Stimulated activated CD8-positive, alpha-beta memory T cell treated with anti-CD3 and anti-CD28 coated beads, Interleukin-7, amount 100 ng/mL, for 1 hour (primary cell): ENCODE measurements at places on chromosomes 2 and 18.

DNA sequence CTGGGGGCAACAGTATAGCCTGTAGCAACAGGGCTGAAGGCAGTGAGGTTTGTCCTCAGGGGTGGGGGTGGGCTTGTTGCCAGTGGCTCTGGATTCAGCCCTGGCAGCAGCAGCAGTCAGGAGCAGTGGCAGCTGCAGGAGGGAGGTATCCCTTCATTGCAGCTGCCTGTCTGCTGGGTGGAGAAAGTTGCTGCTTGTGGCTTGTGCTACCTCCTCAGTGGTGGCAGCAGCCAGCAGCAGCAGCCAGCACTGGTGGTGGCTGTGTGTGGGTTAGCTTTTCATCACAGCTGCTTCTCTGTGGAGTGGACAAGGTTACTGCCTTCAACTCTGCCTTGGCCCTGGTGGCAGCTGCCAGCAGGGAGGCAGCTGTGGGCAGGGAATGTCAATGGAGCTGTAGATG, 94.9 kb downstream of the ARL6IP6 start:
- DNase-seq: no peak

- DNase-seq: no peak
Observed at GRCh38 chr2:228066126-228066798, 115.2 kb downstream of the SPHKAP start.

DNA sequence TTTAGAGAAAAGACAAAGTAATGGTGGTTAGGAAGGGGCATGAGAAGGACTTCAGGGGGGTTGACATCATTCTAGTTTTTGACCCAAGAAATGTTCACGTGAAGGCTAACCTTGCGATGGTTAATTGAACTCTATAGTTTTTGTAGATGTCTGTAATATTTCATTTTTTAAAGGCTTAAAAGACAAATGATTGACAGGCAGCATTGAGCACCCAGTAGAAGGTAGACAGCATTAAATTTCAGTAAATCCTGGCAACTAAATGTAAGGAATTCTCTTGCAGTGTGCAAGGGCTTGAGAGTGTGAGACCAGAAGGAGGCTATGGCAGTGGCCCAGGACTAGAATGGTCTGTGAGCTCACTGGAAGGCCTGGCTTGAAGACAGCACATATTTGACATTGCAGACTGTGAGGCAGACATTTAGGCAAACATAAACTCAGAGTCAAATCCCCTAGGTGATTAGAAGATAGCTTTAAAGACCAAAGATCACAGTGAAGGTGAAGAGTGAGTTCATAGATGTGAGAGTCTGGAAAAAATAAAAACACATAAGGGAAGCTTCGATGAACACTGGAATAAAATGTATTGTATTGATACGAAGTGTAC, 100.1 kb upstream of the MAP4K4 start:
- no peak for DNase-seq

DNA sequence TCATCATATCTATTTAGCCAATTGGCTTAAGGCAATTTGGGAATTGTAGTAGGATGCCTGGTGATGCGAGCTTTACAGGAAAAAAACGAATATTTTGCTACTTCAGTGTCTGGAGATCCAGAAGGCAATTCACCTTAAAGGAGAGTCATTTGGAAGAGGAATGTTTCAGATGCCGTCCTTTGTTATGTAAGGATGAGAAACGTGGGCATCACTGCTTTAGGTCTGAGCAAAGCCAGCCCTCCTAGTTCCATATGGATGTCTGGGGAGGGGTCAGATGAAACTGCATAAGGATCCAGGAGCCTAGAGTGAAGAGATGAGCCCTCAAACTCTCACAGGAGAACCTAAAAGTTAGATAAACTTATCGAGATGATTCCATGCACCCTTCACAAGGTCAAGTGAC, 30.9 kb upstream of the DOCK10 start:
- no peak for DNase-seq

DNA sequence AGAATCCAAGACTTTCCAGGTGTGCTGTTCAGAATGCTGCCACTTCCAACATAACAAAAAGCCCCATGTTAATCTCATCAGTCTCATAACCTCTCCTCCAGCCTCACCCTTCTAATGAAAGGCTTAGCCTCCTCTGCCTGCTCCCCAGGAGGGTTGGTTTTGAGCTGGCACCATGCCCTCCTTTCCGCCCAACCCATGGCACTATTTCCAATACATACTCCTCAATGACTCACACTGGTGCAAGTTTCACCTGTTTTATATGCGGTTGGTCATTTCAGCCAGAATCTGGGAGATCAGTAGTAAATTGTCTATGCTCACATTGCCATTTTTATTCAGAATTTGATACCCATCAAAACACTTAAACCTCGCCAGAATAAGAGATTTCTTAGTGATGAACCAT, 157.6 kb upstream of the NRP2 start:
- no peak for DNase-seq

- no peak for DNase-seq
Observed at GRCh38 chr18:22346953-22347605, 70.6 kb downstream of the CTAGE1 start.

GRCh38 chr18:79523736-79524180, 128.0 kb downstream of the NFATC1 start:
- peak; percentile 50 for DNase-seq

DNA sequence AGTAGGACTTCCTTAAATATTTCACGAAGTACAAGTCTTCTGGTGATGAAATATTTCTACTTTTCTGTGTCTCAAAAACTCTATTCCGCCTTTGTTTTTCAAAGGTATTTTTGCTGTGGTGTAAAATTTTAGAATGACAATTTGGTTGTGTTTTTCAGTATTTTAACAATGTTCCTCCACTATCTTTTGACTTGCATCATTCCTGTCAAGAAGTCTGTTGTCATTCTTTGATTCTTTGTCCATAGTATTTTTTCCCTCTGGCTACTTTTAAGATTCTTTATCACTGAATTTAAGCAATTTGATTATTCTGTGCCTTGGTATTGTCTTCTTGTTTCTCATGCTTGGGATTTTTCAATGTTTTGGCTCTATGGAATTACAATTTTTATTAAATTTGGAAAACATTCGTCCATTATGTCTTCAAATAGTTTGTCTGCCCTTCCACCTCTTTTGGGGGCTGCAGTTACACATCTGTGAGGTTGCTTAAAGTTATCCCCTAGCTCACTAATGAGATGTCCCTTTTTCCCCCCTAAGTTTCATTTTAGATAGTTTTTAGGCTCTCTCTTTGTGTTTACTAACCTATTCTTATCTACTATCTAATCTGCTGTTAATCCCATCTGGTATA, 76.0 kb downstream of the CAB39 start:
- no peak for DNase-seq

DNA sequence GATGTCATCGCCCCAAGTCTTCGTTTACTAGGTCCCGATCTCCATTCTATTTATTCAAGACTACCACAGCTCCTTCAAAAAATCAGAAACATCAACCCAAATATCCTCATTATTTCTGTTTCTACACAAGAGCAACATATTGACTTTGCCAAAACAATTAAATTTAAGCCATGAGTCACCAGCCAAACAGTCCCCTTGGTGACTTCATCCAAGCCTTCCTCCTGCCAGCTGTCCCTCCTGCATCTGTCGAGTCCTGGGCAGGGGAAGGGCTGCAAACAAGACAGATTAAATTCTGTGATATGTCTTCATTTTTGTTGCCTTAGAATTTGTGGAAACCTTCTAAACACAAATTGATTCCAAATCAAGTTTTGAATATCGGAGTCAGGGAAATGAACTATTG, 110.3 kb downstream of the SP3 start:
- DNase-seq: no peak

GRCh38 chr2:198273660-198274059, 469.3 kb downstream of the PLCL1 start:
- no peak for DNase-seq

GRCh38 chr2:142199073-142199472, 68.3 kb upstream of the LRP1B start:
- DNase-seq: no peak

- no peak for DNase-seq
Observed at GRCh38 chr2:10541081-10541480, 93.0 kb upstream of the ODC1 start.

DNA sequence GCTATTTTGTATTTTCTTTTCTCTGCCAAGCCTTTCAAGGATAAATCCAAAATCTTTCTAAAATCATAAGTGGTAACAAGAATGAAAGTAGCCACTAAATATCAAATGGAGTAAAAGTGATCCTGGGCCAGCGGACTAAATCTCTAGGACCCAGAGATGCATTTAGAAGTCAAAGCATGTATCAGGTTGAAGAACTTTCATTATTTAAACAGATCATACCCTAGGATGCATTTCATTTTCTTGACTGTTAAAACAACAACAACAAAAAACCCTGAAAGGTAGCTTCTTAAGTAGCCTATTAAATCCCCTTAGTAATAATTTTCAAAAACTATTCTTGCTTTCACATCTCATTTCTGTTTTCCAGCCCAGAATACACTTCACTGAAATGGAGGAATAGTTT, 4.8 kb upstream of the POU3F3 start:
- DNase-seq: no peak

GRCh38 chr18:7980656-7981055, 413.5 kb downstream of the PTPRM start:
- DNase-seq: no peak

- no peak for DNase-seq
Observed at GRCh38 chr18:46141199-46141598, 37.0 kb downstream of the HAUS1 start.

GRCh38 chr2:140440815-140441214, 1660.6 kb upstream of the NXPH2 start:
- DNase-seq: no peak

DNA sequence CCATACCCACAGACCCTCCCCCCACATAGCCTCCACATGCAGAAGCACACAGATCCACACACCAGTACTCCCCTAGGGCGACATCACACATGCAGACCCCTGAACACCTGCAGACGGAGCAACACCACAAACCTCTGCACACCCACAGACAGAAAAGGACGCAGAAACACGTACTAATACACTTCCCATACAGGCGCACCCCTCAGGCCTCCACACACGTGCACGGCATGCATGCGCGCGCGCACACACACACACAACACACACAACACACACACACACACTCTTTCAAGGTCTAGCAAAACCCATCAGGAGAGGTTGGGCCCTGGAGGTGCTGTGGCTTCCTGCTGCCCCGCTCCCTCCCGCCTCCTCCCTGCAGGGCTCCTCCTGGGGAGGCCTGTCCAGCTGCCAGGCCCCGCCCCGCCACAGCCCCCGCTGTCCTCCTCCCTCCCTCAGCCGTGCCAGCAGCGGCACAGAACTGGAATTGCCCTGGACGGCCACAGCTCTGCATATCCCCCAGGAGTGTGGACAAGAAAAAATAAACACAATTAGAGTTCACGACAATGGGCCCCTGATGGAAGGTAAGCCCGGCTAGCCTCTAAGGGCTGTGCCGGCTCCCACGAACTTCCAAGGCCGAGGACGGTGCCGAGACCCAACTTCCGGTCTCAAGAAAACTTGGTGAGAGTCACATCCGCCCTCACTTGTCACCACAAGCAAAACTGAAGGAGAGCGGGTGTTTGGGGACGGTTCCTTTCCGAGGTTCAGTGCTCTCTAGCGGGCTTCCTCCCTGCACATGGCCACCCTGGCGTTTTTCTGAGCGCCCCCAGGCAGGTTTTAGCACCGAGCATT, 6.8 kb downstream of the ZFP36L2 start:
- peak; percentile 50 for DNase-seq

DNA sequence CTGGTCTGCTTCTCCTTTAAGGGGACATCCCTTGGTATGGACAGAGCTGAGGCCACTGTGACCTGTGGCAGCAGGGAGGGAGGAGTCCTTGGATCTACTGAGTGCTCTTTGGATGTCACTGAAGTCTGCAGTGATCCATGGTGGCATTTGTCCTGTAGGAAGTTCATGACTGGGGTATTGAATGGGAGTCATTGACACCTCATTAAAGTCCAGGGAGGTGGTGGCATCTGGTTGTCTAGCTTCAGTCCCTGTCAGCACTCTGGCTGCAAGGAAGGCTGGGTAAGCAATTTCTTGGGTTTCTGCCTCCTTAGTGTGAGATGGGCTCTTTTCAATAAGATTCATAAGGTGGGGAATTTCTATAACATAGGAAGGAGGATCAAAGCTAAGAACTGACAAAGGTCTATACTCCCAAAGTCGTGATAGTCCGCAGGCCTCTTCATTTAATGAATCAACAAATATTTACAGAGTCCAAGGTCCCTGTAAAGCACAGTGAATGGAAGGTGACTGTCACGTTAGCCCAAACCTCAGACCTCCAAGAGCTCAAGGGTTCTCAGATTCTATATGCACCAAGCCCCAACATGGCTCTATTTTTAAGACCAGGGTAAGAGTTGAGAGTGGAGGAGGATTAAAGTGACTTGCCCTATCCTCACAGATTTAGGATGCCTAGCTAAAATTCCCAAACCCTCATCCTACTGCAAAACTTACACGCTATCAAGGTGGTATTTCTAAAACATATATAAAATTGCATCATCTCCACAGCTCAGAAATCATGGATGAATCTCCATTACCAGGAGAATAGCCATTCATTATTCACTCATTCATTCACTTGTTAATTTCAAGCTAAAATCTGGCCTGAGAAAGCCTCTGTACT, 40.2 kb downstream of the THNSL2 start:
- DNase-seq: no peak

GRCh38 chr18:47050468-47050867, 15.0 kb upstream of the ELOA2 start:
- no peak for DNase-seq

DNA sequence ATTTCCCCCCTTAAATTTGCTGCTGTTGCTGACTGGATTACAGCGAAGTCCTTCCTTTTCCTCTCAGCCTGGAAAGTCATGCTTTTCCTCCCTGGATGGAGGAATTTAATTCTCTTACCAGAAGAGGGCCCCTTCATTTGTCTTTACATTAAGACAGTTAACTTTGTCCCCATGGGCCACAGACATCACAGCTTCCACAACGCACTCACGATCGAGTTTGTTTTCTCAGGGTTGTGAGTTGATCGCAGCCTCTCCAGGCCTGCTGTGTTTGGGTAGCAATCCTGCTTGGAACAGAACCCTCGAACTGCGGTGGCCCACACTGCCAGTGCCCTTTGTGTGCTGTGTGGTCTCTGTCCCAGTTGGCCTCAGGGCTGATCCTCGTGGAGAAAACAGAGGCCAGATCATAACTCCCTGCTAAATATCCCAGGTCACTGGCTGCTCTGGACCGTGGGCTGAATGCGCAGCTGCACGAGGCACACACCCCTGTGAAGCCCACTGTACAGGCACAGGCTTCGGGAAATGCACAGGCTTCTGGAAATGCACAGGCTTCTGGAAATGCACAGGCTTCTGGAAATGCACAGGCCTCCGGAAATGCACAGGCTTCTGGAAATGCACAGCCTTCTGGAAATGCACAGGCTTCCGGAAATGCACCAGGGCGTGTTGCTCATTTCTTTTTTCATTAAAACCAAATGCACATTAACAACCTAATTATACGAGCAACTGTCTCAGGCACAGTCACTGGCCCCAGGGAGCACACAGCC, 2.2 kb upstream of the PDIA6 start:
- DNase-seq: no peak

DNA sequence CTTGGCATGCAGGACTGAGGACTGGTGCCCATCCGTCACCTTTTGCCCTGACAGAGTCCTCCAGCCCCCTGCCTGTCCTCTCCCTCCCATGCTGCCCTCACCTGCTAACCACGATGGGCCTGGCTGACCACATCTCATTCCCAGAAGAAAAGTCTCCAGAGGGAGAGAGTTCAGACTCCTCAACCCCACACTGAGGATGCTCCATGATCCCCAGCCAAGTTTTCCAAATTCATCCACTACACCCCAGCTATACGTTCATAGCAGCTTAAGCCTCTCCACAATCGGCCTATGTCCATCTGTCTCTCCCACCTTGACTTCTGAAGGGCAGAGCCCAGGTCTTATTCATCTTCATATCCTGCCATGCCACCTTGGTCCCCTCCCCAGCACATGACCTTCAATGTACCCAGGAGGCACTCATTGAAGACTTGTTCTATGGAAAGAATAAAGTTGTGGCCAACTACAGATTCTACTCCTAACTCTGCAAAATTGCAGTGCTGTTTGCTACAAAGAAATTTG, 115.6 kb upstream of the ID2 start:
- no peak for DNase-seq
